ENCODE measurements at places on chromosomes 6 and 20.

DNA sequence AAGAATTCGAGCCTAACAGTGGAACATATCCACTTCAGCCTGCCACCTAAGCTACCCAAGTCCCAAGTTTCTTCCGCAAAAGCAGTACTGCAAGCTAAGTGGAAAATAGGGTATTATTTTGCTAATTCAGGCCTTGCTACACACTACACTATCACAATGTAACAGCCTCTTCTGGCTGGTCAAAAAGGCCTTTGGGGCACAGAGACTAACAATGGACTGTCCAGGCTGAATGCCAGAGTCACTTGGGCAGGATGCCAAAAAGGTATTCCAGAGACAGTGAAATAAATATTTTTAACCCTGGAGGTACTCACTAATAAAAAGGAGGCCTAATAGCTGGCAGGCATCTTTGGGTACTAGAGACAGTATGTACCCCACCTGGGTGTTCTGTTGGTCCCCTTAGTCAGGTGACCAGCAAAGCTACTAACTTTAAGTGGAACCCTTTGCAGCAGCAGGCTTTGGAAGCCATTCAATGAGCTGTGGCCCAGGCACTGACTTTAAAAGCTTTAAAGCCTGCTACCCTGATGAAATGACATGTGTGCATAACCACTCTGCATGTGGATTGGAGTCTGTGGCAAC lies 692.1 kb downstream of the HTR1B start:
- DNase-seq, result no peak

DNA sequence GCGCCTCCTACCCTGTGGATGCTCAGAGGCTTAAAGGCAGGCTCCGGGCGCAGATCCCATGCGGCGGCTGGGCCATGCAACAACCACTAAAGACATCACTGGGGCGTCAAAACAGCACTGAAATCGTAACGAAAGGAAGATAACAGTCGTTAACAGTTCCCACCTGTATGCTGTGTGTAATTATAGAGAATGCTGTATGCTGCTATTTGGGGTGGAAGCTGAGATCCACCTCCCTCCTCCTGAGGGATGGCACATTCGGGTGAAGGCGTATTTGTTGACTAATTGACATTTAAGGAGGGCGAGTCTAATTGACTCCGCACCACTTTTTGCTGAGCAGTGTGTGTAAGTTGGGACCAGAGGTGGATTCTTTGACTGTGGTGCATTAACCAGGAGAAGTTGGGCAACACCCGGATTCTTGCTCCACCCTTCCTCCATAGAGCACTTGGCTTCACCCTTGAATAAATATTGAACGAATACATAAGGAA lies 687 bp downstream of the SLC35A1 start:
- no peak for DNase-seq

DNA sequence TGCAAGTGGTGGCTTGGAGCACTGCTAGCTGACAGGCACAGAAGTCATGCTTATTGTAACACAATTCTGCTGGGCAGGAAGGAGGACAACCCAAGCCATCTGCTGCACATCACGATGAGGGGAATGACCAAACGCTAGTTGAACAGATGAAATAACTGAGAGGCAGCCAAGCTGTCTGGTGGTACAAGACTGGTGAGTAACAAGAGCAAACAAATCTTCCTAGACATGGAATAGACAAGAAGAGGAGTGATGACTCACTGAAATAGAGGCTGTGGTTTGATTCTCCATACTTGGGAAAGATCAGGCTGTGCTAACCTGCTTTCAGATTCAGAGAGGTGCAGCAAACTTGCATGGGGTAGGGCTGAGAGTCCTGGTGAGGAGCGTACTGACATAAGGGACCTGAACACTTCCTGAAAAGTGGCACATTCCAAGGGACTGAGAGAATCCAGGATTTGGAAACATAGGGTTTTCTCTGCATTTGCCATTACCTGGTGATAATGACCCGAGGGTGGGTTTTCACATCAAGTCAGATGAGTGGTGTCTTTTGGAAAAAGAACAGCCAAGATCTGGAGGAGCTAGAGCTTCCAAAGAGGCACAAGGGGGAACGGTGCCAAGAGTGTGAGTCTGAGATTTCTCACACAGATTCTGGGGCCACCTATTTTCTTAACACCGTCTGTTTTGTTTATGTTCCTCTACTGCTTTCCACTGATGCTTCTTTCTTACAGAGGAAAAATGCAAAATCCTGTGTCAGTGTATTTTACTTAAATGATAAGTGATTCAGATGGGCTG lies 60.0 kb downstream of the PRL start:
- DNase-seq, result no peak

- DNase-seq, result no peak
Measured at GRCh38 chr6:136628996-136629395, 78.8 kb upstream of the MAP7 start.

- no peak for DNase-seq
Measured at GRCh38 chr6:52741872-52742271, 21.4 kb downstream of the GSTA2 start.

- DNase-seq, result no peak
Measured at GRCh38 chr20:61477451-61477861, 225.4 kb downstream of the CDH4 start.

DNA sequence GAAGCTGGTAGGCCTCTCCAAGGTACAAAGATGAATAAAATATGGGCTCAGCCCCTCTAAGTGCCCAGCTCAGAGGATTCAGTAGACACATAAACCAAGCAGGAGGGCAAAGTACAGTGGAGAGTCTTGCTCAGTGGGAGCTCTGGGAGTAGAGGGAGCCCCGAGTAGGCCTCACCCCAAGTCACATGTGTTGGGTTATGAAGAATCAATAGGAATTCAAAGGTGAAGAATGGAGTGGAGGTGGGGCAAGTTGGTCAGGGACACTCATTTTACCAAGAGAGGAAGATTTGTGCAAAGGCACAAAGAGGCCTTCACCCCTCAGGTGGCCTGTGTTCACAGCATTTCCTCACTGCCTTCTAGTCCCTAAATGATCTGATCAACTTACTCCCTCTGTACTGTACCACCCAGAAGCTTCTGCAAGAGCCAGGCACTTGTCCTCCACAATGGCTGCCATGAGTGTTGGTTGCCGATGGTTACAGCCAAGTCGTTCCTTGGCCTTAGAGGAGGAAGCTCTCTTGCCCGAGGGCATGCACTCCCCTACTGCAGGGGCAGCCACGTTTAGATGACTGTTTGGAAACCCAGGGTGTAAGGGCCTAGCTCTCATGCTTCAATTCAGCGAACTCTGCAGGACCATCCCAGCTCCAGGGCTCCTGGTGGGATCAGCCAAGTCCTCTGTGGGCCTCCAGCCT lies 6.7 kb upstream of the CDKN1A start:
- DNase-seq, result no peak

GRCh38 chr20:62780204-62780603 lies 16.1 kb upstream of the MRGBP start:
- DNase-seq, result no peak

DNA sequence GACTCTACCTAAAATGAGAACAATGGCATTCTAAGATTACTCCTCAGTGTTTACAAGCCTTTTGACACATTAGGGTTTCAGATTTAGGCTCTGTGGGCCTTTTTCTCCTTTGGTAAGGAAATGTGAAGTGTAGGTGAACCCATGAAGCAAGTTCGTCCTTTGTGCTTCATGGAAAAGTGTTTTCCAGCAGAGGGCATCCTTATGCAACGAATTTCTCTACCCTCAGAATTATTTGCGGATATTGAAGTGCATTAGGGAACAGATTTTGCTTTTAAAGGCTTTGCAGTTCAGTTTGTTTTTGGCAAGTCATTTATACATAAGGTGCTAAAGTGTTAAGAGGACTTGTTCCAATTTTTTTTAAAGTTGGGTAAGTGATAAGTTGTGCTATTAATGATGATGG lies 55.7 kb upstream of the FERMT1 start:
- no peak for DNase-seq

DNA sequence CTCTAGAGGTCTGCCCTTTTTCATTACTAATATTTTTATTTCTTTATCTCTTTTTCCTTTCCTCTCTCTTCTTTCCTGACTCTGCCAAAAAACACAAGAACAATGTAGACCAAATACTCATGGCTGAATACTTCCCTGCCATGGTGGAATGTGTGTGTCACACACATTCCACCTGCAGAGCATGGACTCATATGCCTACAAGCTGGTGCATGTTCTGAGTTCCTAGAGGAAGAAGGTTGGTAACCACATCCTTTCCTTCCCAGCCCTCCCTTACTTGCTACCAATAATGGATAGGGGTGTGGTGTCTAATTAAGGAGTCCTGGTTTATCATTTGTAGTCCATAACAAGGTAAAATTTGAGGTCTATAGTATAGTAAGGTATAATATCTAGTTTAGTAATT lies 15.2 kb upstream of the CST9L start:
- no peak for DNase-seq

- peak; percentile 58 for DNase-seq
Measured at GRCh38 chr6:74114428-74114827, 418.4 kb downstream of the CD109 start.

- no peak for DNase-seq
Measured at GRCh38 chr20:15927893-15928650, 645.2 kb downstream of the KIF16B start.

- DNase-seq, result no peak
Measured at GRCh38 chr20:61975407-61976129, 90.1 kb downstream of the TAF4 start.

GRCh38 chr20:62226707-62227590 lies 6.9 kb upstream of the HRH3 start:
- DNase-seq, result no peak

DNA sequence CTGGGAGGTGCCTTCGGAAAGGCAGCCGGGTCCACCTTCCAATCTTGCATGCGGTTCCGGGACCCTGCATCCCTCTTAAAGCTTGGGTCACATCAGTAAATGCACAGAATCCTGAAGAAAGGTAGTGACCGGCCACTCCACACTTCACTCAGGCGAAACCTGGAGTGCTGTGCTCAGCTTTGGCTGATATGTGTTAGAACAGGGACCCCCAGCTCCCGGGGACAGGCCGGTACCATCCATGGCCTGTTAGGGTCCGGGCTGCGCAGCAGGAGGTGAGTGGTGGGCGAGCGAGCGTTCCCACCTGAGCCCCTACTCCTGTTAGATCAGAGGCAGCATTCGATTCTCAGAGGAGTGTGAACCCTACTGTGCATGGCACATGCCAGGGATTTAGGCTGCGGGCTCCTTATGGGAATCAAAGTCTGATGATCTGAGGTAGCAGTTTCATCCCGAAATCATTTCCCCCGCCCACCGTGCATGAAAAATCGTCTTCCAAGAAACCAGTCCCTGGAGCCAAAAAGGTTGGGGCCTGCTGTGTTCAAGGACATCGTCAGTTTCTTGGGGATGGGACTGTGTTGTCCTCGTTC lies 143.0 kb downstream of the ERMARD start:
- no peak for DNase-seq

DNA sequence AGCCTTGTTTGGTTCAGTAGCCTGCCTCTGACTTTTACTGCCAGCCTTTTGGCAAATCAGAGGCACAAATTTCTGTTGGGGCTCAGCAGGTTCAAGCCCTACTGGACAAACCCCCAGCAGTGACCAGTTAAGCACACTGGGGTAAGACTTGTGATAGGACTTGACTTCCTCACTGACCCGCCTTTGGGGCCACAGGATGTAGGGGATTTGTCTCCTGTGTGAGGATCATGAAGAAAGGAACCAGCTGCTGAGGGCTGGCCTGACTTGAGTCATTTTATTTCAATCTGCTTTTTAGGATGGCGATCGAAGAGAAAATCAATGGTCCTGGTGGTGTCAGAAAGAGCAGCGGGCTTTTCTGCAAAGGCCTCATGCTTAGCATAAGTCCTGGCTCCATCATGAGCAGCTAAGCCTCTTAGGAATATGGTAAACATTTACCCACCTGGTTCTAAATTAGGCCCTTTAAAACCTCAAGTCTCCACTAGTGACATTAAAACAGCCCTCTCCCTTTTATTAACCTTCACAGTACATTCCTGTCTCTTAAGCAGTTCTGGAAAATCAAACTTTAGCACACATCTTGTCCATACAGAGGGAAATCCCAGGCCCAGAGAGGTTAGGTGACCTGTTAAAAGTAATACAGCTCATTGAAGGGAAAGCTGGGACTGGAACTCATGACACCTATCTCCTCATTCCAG lies 16.6 kb downstream of the CHMP4B start:
- DNase-seq, result no peak

DNA sequence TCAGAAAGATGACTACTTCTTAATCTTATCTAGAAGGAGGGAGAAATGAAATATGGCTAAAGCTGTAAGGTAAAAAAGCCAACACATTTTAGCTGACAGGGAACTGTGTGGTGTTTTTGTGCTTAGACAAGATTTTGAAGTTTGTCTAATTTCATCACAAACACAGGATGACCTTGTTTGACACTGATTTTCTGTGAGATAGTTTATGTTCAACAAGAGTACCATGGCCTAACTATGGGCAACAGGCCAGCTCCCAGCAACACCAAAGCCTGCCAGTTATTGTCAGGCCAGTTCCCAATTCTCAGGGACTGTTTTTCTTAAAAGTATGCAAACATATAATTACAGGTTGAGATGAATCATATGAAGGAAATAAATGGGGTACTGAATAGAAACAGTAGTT lies 5.5 kb upstream of the ABCF1 start:
- no peak for DNase-seq

DNA sequence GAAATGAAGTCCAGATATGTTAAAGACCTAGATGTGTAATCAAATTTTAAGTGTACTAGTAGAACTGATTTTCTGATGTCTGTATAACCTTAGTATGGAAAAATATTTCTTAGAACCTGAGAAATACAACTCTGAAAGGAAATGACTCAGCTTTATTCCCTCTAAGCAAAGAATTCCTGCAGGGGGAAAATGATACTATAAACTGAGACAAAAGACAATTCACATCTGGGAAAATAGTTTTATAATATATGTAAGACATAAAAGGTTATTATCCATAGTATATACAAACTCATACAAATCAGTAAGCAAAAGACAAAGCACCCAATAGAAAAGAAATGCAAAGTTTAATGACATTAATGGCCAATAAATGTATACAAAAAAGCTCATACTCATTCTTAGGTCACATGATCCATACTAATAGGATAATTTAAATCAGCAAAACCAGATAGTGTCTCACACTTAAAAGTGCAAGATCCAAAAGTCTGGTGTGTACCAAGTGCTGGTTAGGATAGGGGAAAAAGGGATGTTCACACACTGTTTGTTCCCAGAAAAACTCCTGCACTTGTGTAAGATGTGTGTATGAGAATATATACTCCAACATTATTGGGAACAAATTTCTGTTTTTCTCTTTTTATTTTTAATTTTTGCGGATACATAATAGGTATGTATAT lies 22.6 kb downstream of the RNF217 start:
- DNase-seq, result no peak

DNA sequence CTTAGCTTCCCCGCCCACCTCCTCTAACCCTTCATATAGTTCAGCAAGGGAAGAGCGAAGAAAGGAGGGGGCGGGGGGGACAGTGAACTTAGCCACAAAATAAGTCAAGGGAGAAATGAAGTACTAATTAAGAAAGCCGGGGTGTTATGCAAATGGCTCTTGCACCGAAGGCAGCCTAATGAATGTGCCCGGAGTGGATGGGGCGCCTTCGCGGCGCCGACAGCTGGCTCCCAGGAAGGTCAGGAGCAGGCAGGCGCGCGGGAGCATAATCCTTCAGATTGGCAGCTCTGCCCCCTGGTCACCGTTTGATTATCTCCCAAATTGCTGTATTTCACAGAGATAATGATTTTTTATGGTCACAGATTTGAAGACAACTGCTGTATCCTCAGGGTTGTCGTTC lies 395.1 kb downstream of the TFAP2B start:
- no peak for DNase-seq

Measured in suppressor macrophage treated with lipopolysaccharide for 4 hours (primary cell).